Activated CD4-positive, alpha-beta T cell treated with anti-CD3 and anti-CD28 coated beads, Interleukin-2, amount 50 U/mL, for 1 hour (primary cell): ENCODE measurements at places on chromosomes 1 and 21.

GRCh38 chr21:19268686-19269085 is 865.1 kb upstream of the TMPRSS15 start:
- no peak for DNase-seq

DNA sequence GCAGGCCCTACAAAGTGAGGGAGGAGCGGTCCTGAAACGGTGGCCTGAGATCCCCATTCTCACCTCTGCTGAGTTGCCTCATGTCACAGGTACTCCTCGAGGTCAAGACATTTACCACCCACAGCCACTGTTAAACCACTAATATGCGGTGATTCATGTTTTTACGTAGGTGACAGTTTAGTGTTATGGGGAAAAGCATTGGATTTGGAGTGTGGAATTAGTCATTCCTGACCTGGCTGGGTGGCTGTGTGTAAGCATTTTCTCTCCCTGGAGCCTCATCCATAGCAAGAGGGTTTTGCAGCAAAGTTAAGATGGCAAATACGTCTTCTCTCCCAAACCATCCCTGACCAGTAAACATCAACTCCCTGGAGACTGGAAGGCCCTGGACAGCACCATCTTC is 57.8 kb upstream of the KCNJ6 start:
- DNase-seq: no peak

DNA sequence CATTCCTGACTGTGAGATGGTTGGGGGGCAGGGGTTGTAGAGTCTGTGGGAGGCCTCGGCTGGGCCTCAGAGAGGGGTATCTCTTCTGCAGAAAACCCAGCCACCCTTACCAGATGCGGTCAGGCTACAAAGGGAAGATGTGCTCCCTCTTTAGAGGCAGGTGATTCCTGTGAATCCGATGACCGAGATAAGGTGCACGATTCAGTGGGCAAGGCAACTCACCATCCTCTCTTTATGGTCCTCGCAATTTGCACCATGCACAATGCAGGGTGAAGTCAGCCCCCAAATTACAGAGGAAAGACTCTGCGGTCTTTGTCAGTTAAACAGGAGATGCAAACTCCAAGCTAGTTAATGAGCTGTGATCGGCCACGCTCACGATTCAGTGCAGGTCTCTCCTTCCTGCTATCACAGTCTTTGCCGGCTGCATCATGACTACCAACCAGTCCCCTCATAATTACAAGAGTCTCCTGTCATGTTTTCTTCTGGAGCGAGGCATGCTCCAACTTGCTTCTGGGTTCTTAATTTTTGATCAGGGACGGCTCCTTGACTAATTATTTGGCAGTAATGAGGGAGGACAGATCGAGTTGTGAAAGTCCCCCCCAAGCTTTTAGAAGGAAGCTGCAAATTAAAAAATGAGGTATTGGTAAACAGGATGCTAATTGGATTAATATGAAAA is 12.5 kb downstream of the TP73 start:
- DNase-seq: no peak

GRCh38 chr1:9807541-9807940 is 16.2 kb downstream of the CLSTN1 start:
- no peak for DNase-seq

GRCh38 chr1:62904856-62905225 is 120.9 kb downstream of the ATG4C start:
- DNase-seq: no peak

- no peak for DNase-seq
Observed at GRCh38 chr1:3570066-3570986, 41.0 kb downstream of the MEGF6 start.

DNA sequence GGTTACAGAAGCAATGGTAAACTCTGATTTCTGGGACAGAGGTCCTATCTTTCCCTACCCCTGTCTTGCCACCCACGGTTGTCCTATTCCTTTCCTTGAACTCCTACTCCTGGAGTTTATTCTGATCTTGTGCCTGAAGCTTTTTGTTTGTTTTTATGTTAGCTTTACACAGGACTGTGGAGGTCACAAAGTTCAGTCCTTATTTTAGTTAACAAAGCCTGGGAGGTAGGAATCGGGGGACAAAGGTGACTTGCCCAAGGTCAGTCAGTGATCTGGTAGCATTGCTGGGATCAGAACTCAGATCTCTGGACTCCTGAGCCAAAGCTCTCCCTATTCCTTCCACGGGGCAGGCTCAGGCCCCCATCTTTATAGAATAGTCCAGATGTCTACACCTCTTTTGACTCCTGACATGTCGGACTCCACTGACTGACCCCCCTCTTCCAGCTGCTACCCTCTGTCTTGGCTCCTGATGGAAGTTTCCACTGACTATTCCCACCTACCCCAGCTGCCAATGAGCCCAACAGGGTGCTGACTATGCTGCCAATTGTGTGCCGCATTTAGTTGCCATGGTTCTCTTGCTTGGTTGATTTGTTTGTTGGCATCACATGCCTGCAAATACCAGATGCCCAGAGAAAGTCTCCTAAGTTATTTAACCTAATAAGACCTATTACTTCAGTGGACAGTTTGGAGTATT is 9.9 kb downstream of the F5 start:
- DNase-seq: no peak

DNA sequence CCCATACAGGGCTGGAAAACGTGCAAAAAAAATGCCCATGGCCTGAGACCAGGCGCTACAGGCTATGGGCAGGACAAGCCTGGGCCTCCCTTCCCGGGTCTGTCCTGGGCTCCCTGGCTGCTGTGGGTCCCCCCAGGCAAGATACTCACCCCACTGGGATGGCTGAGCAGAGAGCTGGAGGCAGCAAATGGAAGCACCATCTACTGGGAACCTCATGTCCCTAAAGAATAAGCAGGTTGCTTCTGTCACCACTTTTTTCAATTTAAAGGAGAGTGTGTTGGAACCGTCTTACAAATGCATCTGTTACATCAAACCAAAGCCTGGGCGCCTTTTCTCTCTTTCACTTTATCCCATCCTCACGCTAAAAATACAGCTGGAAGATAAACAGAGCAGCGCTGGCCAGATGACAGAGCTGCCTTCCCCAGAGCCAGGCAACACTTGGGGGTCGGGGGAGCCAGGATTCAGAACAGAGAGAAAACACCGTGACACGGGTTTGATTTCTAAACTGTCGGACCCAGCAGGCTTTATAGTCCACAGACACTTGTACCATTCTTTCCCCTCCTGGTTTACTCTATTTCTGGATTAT is 262.1 kb upstream of the VAMP3 start:
- DNase-seq: no peak

DNA sequence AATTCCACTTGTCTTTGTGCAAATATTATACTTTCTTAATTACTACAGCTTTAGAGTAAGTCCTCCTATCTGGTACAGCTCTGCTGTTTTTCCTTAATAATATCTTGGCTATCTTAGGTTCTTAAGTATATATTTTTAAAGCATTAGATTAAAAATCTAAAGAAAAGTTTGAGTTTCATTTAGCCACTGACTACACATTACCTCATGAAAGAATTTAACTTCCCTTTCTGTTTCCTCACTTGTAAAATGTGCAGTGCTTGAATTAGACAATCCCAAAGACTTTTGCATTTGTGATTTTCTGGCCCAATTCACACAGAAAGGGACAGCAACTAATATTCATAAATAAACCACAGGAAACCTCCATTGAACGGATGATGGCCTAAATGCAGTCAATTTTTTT is 126.4 kb upstream of the SAMSN1 start:
- no peak for DNase-seq

- no peak for DNase-seq
Observed at GRCh38 chr1:242197907-242198820, 199.3 kb upstream of the MAP1LC3C start.

DNA sequence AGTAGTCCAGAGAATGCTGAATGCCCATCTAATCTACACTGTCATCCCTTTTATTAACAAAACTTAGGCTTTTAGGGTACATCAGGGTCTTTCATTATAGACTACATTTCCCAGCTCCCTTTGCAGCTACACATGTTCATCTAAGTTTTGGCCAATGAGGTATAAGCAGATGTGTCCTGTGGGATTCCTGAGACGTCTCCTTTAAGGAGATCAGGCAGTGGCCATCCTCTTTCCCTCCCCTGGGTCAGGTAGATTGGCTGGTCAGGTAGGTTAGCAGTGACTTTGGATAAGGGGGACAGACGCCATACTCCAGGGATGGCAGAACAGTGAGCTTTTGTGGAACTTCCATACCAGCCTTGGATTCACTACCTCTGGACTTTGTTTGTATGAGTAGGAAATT is 188.3 kb downstream of the FGGY start:
- DNase-seq: no peak

DNA sequence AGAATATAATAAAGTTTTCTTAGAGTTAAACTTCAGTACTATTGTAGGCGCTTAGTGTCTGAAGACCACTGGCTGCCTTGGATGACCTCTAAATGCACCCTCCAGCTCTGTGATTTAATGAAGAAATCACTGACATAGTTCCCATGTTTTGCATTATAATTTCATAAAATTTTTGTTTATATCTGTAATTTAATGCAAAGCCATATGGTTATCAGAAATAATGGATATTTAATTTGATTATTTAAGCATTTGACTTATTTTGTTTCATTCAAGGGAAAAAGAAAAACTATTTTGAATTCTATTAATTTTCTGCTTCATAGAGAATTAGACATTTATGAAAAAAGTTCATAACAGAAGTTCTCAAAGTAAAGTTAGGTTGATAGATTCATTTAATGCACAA is 18.6 kb downstream of the CRB1 start:
- DNase-seq: no peak

DNA sequence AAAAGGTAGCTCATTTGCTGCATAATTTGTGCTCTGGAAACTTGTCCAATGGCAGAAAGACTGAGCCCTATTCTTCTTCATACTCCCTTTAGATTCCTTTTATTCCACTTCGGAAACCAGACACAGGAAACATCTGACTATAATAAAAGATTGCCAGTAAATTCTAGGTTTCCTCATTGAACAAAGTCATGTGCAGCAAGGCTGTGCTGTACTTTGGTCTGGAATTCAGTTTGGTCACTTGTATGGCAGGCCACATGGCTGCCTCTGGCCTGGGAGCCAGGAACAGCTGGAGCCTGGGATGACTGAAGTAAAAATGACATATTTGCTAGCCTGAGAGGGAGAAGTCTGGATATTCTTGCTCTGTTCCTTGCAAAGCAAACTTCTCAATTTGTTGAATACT is 79.6 kb downstream of the ST3GAL3 start:
- no peak for DNase-seq

- DNase-seq: no peak
Observed at GRCh38 chr21:35664683-35665082, 395.6 kb downstream of the SETD4 start.

GRCh38 chr1:24896176-24896575 is 33.9 kb downstream of the RUNX3 start:
- DNase-seq: no peak

- DNase-seq: no peak
Observed at GRCh38 chr1:171138980-171139379, 46.1 kb upstream of the FMO2 start.

DNA sequence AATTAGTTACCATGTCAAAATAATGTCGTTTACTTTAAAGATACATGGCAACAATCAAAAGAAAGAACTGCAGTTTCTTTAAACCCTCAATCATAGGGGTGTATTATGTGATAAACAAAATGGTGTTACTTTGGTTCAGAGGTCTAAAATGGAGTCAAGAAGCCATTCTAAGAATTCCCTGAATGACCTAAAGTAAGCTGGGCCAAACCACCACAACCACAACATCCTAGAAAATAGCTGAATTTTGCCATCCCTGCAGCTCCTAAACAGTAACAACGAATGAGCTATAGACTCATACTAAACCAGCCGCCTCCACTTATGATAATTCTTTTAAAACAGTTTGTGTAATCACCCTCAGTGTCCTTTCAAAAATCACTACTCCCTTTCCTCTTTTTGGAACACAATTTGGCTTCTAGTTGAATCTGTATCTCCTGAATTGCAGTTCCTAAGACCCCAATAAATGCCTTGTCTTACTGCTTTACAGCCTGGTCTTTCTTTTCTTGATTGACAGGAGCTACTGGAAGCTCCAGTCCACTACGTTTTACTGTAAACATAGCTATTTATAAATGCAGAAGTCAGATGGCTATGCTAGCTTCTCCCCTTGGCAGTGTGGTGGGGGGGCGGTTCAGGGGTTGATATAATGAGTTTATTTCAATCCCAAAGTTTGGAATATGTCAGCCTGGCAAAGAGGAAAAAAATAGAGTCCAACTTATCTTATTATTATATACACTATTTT is 84.3 kb downstream of the PLPPR4 start:
- no peak for DNase-seq

DNA sequence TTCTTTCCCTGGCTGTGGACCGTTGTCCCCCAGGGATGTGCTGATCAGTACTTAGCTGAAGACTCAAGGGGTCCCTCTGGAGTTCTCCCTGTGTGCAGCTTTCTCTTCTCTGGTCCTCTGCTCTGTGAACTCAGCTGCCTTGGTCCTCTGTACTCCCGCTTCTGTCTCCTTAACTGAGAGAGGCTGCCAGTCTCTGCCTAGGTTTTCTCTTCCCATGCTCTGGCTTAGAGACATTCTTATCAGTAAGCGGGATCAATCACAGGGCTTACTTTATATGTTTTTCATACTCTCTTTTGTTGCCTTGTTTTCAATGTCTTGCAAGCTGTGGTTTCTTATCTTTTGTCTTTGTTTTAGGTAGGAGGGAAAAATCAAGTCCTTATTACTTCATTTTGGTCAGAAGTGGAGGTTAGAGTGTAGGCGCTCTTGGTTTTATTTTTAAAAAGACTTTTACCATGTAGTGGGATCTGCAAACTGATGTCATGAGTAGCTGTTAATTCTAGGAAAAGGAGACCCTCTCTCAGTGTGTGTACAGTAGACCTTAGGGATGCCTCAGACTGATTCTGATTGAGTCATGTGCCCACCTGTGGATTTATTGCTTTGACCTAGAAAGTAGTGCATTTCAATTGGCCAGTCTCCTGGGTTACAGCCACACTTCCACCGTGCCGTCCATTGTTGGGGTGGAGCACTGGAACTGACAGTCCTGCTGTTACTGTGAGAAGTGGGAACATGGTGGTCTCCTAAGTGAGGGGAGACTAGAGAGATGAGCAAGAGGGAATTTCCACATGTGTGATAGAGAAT is 46.6 kb downstream of the TTC3 start:
- DNase-seq: no peak

DNA sequence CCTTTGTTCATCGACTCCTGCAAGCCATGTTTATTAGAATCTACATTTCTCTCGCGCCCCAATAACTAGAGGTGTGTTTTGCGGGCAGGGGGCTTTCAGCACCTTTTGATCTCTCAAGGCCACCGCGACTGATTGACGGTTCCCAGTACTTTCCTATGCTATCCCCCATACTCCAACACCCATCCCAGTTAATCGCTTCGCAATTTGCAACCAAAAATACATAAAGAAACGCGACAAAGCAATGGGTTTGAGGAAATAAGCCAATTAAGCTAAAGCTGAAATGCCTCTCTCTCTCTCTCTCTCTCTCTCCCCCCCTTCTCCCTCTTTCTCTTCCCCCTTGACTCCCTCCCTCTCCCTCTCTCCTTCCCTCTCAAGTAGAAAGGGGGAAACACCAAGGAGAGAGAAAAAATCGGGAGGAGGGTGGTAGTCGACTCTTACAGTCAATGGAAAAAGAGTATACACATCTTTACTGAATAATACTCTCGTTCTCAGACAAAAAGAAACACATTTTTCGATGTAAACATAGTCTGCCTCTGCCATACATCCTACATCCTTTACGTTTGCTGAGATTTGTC is 128.0 kb upstream of the DPYD start:
- no peak for DNase-seq
